ENCODE measurements at places on chromosomes 4 and X.

- DNase-seq: no peak
Observed at GRCh38 chrX:138723301-138723700, 11.8 kb upstream of the FGF13 start.

DNA sequence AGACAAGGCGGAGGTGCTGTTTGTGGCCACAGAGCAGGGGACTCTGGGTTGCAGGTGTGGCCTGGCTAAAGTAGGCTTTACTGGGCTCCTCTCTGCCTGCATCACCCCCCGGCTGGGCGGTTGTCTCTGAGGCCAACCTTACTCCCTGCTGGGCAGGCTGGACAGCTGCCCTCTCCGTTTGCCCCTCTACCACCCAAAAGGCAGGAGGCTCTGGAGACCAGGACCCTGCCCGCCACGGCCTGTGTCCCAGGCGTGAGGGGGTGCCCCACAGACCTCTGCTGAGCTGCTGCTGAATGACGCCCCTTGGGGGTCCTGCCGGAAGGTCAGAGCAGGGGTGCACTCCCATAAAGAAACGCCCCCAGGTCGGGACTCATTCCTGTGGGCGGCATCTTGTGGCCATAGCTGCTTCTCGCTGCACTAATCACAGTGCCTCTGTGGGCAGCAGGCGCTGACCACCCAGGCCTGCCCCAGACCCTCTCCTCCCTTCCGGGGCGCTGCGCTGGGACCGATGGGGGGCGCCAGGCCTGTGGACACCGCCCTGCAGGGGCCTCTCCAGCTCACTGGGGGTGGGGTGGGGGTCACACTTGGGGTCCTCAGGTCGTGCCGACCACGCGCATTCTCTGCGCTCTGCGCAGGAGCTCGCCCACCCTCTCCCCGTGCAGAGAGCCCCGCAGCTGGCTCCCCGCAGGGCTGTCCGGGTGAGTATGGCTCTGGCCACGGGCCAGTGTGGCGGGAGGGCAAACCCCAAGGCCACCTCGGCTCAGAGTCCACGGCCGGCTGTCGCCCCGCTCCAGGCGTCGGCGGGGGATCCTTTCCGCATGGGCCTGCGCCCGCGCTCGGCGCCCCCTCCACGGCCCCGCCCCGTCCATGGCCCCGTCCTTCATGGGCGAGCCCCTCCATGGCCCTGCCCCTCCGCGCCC lies 920 bp downstream of the HTT-AS start:
- DNase-seq: no peak

DNA sequence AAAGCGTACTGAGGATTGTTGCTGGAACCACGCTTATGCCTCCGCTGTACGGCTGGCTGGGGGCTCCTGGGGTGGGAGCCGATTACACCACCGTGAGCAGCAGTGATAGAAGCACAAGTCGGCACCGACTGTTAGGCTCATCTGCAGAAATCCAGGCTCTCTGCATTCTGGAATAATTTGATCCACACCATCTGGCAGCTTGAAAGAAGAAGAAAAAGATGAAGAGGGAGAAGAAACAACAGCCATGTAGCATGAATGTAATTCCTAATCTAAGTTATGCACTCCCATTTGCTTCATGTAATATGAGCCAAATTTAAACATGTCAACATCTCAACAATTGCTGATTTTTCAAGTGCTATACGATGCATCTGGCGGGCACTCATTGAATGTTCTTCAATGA lies 84.6 kb upstream of the DHX15 start:
- no peak for DNase-seq

GRCh38 chrX:68018248-68019203 lies 414.8 kb downstream of the OPHN1 start:
- DNase-seq: no peak

DNA sequence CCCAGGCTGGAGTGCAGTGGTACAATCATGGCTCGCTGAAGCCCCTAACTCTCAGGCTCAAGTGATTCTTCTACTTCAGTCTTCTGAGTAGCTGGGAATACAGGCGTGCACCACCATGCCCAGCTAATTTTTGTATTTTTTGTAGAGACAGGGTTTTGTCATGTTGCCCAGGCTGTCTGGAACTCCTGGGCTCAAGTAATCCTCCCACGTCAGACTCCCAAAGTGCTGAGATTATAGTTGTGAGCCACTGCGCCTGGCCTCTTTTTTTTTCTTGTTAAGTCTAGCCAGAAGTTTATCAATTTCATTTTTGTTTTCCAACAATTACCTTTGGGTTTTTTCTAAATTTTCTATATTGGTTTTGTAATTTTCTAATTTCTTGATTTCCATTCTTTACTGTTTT lies 100.6 kb downstream of the GC start:
- DNase-seq: no peak

DNA sequence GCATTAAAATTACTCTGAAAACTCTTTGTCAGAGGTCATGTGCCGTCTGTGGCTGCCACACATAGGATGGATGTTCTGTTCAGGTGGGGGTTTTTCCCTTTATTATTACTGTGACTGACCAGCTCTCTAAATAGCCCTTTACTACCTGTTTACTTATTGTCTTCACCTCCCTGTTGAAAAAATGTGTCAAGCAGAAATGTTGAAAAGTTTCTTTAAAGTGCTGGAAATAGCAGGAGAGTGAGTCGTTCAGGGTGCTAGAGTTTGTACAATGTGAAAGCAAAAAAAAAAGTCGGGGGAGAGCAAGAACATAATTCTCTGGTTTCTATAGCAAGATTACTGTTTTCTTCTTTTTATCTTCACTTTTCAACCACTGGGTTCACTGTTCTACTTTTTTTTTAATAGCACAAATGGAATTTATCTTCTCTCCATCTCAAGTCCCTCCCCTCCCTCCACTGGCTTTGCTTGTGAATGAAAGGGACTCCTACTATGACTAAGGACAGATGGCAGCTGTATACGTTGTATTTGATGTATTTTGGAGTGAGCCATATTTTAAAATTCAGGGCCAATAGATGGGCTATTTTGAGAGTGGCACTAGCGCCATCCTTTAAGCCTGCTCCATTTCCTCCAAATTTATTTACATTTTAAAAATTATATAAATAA lies 33.3 kb downstream of the ARX start:
- no peak for DNase-seq

- DNase-seq: no peak
Observed at GRCh38 chr4:52059372-52059771, 8.3 kb downstream of the SPATA18 start.

GRCh38 chr4:136424052-136424451 lies 1108.2 kb downstream of the PCDH18 start:
- no peak for DNase-seq

DNA sequence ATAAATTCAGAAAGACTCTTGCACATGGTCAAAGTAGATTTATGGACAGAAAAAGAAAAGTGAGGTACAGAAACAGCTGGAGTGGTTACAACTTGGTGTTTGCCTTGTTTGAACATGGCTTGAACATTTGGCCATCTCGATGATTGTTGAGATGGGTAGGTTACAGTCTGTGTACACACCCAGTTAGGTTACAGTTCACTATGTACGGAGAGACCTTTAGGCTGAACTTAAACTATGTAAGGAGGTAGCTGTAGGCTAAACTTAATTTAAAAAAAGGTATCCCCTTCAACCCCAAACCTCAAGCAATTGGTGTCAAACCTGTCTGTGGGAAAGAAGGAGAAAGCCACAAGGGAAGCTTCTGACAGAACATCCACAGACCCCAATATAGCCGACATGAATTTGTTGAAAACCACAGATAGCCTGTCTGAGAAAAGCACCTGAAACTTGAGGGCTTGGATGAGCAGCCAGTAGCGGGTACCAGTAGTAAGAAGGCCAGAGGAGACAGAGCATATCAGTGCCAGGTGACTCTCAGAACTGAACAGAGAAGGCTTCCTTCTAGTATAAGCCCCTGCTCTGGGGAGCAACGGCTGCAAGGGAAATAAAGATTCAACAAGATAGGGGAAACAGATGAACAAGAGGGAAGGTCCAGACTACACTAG lies 247.9 kb upstream of the GALNTL6 start:
- DNase-seq: no peak

DNA sequence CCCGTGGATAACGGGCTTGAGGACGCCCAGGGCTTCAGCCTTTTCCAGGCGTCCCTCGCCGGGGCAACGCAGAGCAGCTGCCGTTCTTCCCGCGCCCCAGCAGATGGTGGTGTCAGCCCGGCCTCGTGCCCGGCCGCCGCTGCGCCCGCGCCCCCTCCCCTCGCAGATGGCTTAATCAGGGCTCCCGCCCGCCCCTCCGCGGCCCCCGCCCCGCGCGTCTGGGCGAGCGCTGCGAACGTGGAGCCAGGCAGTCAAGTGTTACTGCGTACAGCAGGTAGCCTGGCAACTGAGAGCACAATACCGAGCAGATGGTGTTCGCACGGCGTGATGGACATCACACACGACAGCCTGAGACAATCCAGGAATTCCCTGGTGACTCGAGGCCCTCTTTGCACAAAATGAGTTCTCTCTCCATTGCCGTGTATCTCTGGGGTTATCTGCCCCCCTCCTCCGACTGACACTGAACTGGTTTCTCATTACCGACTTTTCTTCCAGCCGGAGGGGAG lies 69.3 kb downstream of the MGST2 start:
- no peak for DNase-seq

GRCh38 chr4:112378858-112379257 lies 81.7 kb downstream of the ALPK1 start:
- no peak for DNase-seq

DNA sequence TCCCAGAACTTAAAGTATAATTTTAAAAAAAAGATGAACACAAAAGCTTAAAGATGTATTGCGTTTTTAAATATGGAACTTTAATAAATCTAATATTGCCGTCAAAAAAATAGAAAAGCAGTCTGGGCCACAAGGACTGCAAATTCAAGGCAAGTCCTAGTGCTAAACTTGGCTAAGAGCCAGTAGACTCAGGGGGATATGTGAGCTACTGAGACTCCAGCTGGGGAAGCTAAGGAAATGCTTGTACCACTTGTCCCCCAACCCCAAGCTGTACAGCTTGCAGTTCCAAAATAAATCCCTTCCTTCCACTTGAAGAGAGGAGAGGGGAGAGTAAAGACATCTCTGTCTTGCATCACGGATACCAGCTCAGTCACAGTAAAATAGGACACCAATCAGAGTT lies 290.8 kb upstream of the FGF13 start:
- no peak for DNase-seq

DNA sequence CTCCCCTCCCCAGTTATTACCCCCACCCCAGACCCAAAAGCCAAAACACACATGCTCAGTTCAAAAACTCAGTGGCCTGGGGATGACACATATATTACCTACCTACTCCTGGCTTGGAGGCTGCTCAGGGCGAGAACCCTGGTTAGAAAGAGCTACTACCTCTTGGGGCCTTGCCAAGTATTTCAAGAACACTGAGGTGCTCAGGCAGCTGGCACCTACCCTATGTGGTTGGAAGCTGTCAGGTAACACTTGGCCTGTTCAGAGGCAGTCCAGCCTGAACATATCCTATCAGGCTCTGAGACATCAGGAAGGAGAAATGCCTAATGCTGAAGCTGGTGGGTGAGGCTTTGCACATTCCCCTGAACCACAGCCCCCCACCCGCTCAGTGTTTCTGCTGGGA lies 4.9 kb downstream of the BCAP31 start:
- no peak for DNase-seq

DNA sequence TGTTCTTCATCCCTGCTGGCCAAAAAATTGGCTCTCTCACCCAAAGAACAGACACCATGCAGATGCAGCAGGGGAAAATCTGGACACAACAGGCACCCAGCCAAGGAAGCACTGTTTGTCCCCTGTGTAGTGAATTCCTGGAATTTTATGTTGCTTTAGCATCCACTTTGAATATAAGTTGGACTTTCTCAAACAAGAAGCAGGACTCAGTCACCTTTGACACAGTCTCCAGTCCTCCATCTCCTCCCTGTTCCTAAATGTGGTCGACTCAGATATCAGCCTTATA lies 11.8 kb downstream of the ZNF182 start:
- no peak for DNase-seq

DNA sequence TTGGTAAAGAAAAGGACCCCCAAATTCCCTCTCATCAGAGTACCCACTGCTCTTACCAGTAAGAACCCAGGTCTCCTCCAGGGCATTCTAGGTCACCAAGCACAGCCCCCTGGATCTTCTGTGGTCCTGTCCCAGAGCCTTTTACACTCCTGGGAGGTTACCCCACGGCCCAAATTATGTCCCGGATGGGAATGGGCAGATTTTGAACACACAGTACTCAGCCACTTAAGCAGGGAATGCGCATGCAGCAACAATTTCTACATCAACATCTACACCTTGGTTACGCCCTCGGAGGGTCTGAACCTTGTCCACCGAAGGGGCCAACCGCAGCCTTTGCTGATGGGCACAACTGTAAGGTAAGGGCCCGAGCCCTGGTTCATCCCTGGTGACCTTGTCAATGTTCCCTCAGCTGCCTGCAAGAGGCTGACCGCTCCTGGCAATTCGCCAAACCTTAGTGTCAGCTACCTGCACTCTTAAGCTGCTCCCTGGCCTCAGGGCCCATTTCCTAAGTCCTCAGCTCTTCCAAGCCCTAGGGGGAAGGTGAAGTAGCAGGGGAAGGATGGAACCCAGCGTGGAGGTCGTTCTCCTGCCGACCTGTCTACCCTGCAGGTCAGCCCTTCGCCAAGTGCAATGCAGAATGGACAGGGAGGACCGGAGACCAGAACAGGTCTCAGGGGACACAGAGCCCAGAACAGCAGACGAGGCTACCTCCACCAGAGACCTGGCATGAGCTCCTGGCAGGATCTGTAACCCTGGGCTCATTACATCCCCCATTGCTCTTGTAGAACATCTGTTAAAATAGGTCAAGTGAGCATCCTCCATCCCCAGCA lies 5.9 kb downstream of the TIMP1 start:
- DNase-seq: no peak

- no peak for DNase-seq
Observed at GRCh38 chr4:177921715-177922114, 479.5 kb upstream of the AGA start.

DNA sequence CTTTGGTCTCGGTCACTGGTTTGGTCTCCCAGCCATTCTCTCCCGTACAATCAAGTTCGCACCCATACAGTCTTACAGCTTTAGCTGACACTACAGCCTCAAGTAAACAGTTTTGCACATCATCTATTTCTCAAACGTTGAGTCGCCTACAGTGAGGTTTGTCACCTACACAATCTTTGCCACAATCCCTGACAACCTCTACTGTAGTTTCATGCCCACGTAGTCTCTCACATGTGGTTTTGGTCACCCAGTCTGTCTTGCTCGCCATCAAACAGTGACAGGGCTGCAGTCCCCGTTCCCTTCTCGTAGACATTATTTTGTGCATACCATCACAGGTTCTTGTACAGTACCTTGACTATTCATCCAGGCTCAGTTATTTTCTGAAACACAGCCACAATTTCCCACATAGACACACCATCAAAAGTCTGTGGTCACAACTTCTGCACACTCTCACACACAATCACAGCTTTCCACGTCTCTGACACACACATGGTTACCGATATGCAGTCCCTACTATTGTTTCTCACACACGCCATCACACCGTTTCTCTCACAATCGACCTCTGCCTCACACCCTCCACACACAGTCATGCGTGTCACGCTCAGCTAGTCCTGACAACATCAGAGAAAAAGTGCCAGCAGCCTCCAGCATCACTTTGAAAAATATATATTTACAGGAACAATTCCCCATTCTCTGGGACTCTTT lies 5.3 kb upstream of the CFP start:
- DNase-seq: no peak

- DNase-seq: no peak
Observed at GRCh38 chr4:38514465-38515146, 149.4 kb upstream of the KLF3 start.
